ENCODE measurements at places on chromosomes 7 and 10.
A peak's percentile ranks its signal among the peaks of the same experiment; 100 is the strongest.

DNA sequence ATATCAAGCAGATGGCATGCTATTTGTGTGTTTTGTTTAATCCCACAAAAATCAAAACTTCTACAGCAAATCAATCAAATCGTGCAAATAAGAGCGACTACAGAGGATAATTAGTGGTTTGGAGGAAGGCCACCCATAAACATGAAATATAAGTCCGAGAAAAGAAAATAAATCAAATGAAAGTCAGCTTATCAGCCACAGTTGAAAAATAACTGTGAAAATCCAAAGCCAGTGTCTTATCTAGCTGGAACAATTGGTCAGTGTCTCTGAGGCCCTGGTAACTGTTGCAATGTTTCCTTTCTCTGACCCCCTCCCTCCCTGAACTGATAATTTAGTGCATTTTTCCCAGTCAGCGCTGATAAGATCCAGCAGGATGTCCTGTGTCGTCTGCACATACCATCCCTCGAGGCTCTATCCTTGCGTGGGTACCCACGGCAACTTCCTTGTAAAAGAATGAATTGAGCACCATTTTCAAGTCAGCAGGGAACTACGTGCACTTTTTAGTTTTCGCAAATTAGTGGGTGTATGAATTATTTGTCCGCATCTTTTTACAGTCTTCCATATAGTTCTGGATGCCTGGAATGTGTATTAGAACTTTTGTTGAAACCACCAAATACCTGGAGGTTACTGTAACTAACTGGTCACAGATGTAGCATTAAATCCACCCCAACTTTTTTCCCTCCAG is 10.8 kb upstream of the JCAD start:
- DNase-seq: no peak

GRCh38 chr7:122485856-122486255 is 181.3 kb upstream of the FEZF1 start:
- DNase-seq: no peak

- no peak for DNase-seq
Measured at GRCh38 chr10:75294518-75294865, 58.7 kb upstream of the COMTD1 start.

GRCh38 chr7:11698384-11698871 is 133.6 kb downstream of the THSD7A start:
- no peak for DNase-seq

DNA sequence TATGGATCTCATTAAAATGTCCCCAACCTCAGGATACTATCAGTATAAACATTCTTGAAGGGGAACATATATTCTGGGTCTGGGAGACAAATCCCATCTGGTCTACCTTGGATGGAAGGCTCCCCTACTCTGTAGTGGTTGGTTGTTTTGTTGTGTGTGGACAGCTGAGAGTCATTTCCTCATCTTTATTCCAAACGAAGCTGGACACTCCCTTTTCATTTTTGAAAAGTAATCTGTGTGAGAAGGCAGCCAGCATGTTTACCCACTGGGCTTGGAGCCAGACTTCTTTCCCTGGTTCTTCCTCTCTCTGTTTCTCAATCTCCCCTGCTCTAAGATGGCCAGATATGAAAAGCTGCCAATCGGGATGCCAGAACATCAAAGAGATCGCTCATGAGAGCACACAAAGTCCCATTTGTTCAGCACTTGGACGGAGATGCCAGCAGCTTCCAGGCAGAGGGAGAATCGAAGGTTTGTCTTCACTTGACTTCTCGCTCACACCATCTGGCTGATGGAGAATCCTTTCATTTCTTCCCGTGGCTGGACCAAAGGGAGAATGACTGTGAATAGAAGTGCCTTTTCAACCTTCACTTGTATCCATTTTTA is 108.1 kb upstream of the AGR3 start:
- DNase-seq: peak; percentile 46

DNA sequence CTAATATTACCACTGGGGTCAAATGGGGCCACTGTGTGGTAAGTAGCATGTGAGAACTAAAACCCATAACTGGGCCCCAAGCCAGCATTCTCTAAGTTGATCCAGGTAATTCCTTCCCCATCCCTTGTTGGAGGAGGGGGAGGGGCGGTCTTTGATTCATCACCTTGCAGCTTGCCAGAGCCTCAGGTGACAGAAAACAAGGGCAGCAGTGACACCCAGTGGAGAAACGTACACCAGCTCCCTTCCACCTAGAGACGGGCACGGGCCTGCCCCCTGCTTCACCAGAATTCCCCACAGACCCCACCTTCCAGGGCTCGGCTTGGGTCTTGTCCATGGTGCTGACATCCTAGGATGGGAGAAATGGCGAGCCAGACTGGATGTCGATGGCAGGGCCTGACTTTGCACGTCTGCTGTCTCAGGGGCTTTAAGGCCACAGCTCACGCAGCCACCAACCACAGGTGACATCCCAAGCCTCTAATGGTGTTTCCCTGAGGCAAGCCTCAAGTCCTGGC is 102.0 kb downstream of the STRA8 start:
- DNase-seq: peak; percentile 47

DNA sequence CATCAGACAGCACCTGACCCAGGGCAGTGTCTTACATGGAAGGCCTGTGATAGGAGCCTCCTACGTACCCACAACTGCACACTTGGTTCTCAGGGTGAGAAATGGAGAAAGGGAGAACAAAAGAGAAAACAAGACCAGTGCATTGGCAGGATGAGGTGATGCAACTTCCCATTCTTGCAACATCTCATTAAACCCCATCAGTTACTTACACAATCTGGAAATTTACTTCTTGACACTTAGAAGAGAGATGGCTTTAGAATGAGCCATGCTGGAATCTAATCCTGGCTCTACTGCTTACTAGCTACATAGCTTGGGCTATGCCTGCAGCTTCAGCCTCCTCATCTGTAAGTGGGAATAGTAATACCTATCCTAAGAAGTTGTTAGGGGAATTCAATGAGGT is 391.7 kb downstream of the KCNMA1 start:
- DNase-seq: no peak
